ENCODE measurements at places on chromosomes 4 and X.

GRCh38 chrX:149506349-149506748 lies 1.2 kb upstream of the IDS start:
- no peak for DNase-seq

- DNase-seq: no peak
Observed at GRCh38 chr4:112189754-112190153, 41.8 kb upstream of the AP1AR start.

- DNase-seq: no peak
Observed at GRCh38 chr4:144574000-144574399, 72.0 kb upstream of the HHIP start.

DNA sequence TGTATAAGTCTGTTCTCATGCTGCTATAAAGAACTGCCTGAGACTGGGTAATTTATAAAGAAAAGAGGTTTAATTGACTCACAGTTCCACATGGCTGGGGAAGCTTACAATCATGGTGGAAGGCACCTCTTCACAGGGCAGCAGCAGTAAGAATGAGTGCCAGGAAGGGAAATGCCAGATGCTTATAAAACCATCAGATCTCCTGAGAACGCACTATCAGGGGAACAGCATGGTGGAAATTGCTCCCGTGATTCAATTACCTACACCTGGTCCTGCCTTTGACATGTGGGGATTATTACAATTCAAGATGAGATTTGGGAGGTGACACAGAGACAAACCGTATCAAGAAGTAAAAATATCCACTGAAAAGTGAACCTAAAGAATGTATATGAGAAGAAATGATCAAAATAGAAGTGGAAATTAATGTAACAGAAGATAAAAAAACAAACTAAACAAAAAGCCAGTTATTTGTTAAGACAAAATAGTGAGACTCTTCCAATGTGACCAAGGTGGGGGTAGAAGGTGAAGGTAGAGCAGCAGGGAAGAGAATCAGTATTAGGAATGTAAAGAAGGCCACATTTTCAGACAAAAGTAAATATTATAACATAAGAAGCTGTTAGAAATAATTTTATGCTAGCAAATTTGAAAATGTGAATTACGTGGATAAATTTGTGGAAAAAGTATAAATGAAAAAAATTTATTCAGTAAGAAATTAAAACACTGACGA lies 372.9 kb downstream of the NKX6-1 start:
- DNase-seq: no peak

GRCh38 chrX:119605464-119606279 lies 552 bp downstream of the NKRF start:
- DNase-seq: peak; percentile 50

DNA sequence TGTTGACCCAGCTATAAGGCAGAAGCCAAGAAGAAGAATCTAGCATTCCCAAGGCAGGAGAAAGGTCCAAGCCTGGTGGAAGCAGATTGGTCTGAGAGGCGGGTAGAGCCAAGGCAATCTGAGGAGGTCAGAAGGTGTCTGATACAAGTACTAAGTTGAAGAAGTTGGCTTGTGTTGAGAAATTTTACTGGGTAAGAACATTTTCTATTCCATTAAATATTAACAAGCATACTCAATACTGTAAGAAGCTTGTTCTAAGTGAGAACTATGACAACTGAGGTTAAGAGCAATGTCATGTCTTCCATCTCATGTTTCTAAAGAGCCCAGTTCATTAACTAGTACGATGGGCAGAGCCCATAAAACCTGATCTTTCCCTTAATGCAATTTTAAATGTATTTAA lies 75.0 kb downstream of the FAM13A start:
- no peak for DNase-seq

- no peak for DNase-seq
Observed at GRCh38 chr4:174037631-174038030, 245.8 kb downstream of the FBXO8 start.

DNA sequence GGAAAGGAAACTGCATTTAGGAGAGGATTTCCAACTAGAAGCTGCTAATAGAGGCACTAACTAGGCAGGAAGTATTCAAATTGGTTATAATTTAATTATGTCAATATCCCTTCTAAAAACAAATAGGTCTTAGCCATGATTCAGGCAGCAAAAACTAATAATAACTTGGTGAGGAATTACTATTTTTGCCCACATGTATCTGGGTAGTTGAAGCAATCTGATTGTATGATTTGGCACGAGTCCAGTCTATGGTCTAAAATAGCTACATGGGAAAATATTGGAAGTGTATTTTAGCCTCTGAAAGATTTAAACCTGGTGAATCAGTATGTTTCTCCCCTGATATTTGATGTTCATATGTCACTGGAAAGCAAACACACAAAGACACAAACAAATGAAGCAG lies 62.2 kb downstream of the MFAP3L start:
- DNase-seq: no peak

GRCh38 chrX:45660477-45660876 lies 459.8 kb upstream of the DIPK2B start:
- no peak for DNase-seq

- DNase-seq: no peak
Observed at GRCh38 chr4:16072168-16072567, 11.7 kb downstream of the PROM1 start.

- DNase-seq: no peak
Observed at GRCh38 chrX:132470831-132471230, 18.0 kb downstream of the MBNL3 start.

GRCh38 chr4:126715067-126715466 lies 917.7 kb upstream of the INTU start:
- DNase-seq: no peak

GRCh38 chrX:72245461-72246089 lies 6.7 kb upstream of the ERCC6L start:
- DNase-seq: peak; percentile 70

DNA sequence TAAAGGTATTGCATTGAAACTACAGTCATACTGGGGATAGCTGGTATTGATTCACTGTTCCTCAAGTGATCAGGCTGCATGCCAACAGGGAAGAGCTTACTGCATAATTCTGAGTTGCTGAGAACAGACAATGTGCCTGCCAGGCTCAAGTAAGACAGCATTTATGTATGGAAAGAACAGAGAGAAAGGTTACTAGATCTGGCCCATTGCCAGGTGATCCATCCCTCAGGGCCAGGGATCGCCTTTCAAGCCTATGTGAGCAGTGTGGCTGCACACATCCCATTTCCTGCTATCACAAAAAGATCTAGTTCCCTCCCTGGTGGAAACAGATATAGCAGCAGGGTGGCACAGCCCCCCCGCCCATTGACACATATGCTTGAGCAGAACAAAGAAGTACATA lies 254.0 kb downstream of the TMA16 start:
- no peak for DNase-seq

GRCh38 chr4:88497859-88498409 lies 25.6 kb downstream of the PYURF start:
- no peak for DNase-seq

GRCh38 chrX:136477026-136477425 lies 10.7 kb upstream of the BRS3 start:
- DNase-seq: no peak

DNA sequence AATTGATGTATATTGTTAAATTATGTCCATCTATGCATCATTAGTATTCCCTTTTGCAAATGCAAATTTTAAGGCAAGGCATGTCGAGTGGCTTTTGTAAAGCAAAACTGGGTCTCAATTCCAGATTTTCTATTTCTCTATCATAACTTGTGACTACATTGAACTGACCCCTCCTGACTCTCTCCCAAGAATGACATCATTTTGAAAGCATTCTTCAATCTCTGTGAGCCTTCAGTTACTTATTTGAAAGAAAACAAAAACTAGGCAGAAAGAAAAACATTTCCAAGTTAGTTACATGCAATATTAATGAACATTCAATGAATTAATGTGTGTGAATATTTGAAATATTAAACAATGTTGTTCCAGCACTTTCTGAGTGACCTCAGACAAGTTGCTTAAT lies 314.3 kb upstream of the CLNK start:
- DNase-seq: no peak

DNA sequence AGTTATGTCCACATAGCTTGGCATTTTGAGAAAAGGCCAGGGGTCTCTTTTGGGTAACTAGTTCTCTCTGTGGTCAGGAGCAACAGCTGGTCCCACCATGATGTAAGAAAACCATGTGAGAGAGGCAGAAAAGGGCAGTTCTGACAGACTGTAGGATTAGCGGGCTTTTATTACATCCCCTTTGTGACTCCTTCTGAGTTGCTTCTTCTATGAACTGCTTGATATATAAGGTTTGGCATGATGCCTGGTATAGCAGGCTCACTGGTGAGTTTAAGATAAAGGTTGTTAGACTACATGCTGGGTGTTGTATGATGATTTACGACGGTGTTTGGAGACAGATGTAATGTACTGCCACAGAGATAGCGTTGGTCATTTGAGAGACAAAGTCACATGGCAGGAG lies 2308.1 kb upstream of the AGA start:
- no peak for DNase-seq

GRCh38 chr4:137678796-137679195 lies 146.5 kb upstream of the PCDH18 start:
- DNase-seq: no peak

- DNase-seq: no peak
Observed at GRCh38 chr4:154009191-154009590, 220.3 kb upstream of the SFRP2 start.

GRCh38 chr4:3335982-3336381 lies 43.2 kb downstream of the RGS12 start:
- DNase-seq: no peak

DNA sequence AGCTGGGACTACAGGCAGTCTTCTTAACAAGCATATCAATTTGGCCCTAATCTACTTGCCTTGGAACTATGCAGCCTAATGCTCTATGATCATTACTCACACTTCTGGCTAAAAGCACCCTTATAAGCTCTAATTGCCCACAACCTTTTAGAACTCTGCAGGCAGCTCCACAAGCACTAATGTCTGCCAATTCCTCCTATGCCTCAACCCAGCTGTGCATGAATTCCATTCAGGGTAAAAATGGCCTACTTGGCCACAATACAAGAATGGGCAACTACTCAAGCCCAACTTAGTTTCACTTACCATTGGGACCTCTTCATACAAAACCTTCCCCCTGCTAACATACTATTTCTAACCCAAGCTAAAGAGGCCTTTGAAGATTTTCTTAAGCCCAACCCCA lies 51.7 kb downstream of the ZNF718 start:
- no peak for DNase-seq

GRCh38 chr4:84219656-84220055 lies 279.4 kb downstream of the NKX6-1 start:
- DNase-seq: no peak

- DNase-seq: no peak
Observed at GRCh38 chr4:139501527-139501926, 47.6 kb downstream of the RAB33B start.

DNA sequence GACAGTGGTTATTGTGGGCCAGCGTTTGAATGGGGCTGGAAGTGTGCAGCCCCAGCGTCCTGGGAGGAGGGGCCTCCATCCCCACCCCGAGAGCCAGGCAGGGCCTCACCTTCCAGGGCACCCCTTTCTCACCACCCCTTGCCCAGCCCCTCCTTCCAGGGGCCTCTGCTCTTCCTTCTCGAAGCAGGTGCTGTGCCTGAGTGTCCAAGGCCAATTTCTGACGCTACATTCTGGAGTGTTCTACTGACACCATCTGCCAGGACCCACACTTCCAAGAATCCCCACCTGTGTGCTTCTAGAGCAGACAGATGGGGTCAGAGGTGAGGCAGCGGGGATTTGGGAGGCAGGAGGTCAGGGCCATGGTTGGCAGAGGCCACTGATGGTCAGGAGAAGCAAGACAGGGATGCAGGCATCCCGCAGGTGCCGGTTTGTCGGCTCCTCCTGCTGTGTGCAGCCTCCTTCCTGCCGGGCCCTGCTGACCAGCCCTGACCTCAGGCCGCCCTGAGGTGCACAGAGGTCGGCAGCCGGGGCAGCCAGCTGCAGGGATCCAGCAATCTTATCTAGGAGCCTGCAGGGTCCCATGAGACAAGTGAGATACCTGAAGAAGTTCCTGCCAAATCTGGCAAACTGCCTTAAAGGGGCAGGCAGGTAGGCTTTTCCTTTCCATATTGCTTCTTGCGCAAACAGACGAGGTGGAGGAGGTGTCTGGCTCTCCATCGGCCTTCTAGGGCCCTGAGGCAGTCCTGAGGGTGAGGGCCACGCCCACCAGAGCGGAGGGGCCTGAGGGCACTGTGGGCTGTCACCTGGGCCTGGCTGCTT lies 18.8 kb downstream of the MSANTD1 start:
- no peak for DNase-seq

DNA sequence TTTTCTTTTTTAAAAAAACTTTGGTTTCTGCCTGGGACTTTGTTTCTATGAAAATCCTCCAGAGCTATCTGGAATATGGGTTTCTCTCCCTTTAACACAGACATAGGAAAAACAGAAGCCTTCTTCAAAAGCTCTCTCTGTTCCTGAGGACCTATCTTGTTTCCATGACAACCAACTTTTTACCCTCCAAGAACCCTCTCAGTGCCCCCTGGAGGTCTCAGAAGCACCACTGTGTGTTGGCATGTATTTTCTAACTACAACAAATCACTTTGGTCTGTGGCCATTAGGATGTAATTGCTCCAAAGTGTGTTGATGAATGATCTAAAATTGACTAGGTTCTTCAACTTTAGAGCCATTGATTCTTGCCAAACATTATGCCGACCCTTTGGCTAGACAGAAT lies 1331.6 kb downstream of the ADGRL3 start:
- no peak for DNase-seq

- DNase-seq: no peak
Observed at GRCh38 chr4:110613745-110614144, 9.1 kb downstream of the PITX2 start.

DNA sequence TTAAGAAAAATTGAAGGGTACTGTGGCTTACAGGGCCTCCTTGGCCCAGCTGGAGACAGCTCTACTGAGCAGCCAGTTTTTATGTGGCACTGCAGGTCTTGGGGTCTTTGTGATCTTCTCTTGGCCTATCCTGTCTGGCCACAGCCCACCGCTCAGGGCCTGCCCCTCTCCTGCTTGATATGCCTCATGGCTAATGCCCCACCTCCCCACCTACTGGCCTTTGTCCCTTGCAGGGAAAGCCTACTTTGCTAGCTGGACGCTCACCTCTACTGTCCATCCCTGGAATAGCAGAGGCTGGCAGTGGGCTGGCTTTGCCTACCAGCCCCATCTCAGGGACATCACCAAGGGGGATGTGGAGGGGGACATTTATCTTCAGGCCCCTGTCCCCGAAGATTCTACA lies 134.1 kb downstream of the PJA1 start:
- DNase-seq: no peak

DNA sequence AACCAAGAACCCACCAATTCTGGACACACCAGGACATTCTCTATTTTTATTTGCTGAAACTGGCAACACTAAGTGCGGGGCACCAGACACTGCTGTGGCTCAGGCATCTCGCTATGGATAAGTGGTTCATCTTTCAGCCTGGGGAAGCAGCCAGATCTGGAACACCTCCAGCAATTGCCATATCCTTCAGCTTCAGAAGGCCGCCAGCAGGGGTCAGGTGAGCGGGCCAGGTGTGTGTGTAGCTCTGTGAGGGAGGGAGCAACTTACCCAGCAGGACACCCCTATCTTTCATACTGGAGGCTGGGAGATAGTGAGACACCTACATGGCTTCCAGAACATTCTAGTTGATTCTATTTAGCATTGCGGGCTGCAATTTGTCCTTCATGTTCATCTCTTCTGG lies 57.0 kb upstream of the GBA3 start:
- no peak for DNase-seq

- DNase-seq: no peak
Observed at GRCh38 chr4:102298716-102299115, 46.6 kb downstream of the SLC39A8 start.

- no peak for DNase-seq
Observed at GRCh38 chr4:105060628-105061027, 86.0 kb upstream of the TET2 start.

Measured in activated T-cell treated with anti-CD3 and anti-CD28 coated beads, Interleukin-2, amount 50 U/mL, for 48 hours (primary cell).